T-helper 1 cell treated with Interleukin-12 subunit alpha and Interleukin-12 subunit beta and Interleukin-4 antibody, amounts not matched to agents 30 ng/mL and 1 ng/mL, for 36 hours (primary cell): ENCODE measurements at places on chromosomes 2 and 18. TPM values are rescaled to one million over a fixed set of nuclear protein-coding genes. Genes with fewer than 3 reads are reported as not detected.

Gene CXCR1
- 0.54 and 0.76 TPM in 2 replicates for total RNA-seq

Gene IL37
- total RNA-seq, result 0.39 and 0.46 TPM in 2 replicates

Gene BMP10
- total RNA-seq, result 0.27 TPM in 1 of 2 replicates, not detected in the other

Gene DUSP19
- 0.73 and 0.93 TPM in 2 replicates for total RNA-seq

Gene ITGB6
- not detected in 2 replicates for total RNA-seq

Gene CYP27A1
- total RNA-seq, result 0.12 and 0.17 TPM in 2 replicates

Gene SULT1C4
- not detected in 2 replicates for total RNA-seq

Gene RTP5
- total RNA-seq, result not detected in 2 replicates

Gene HOXD1
- total RNA-seq, result not detected in 2 replicates

Gene KCNK3
- total RNA-seq, result not detected in 2 replicates

Gene KLHL41
- total RNA-seq, result not detected in 2 replicates

Gene RAD51AP2
- total RNA-seq, result not detected in 2 replicates

Gene BIN1
- total RNA-seq, result 105 and 107 TPM in 2 replicates

Gene C2orf78
- total RNA-seq, result not detected in 2 replicates

Gene ACSL3
- 47.9 and 54.6 TPM in 2 replicates for total RNA-seq

Gene VWA3B
- total RNA-seq, result not detected in 2 replicates

Gene PLGLB2
- 5.7 and 6.3 TPM in 2 replicates for total RNA-seq

Gene MC5R
- total RNA-seq, result 0.15 TPM in 1 of 2 replicates, not detected in the other

Gene FRZB
- not detected in 2 replicates for total RNA-seq

Gene TUBA3E
- total RNA-seq, result not detected in 2 replicates

Gene MPP4
- total RNA-seq, result 0.15 TPM in 1 of 2 replicates, not detected in the other

Gene LYPD1
- total RNA-seq, result not detected in 2 replicates

Gene RMC1
- 59.8 and 63.8 TPM in 2 replicates for total RNA-seq

Gene CELF4
- total RNA-seq, result not detected in 2 replicates

Gene EPAS1
- 17.1 and 17.7 TPM in 2 replicates for total RNA-seq

Gene LPIN2
- total RNA-seq, result 92.8 and 95.3 TPM in 2 replicates

Gene CCDC85A
- total RNA-seq, result not detected in 2 replicates

Gene PDE1A
- not detected in 2 replicates for total RNA-seq

Gene NT5DC4
- total RNA-seq, result 0.17 TPM in 1 of 2 replicates, not detected in the other

Gene HK2
- total RNA-seq, result 33.5 and 38.0 TPM in 2 replicates

Gene TNS1
- 1.0 TPM in 2 replicates for total RNA-seq

Gene SPP2
- not detected in 2 replicates for total RNA-seq

Gene GAREM2
- total RNA-seq, result 4.6 and 6.1 TPM in 2 replicates
